ENCODE measurements at places on chromosomes 2 and 18.

DNA sequence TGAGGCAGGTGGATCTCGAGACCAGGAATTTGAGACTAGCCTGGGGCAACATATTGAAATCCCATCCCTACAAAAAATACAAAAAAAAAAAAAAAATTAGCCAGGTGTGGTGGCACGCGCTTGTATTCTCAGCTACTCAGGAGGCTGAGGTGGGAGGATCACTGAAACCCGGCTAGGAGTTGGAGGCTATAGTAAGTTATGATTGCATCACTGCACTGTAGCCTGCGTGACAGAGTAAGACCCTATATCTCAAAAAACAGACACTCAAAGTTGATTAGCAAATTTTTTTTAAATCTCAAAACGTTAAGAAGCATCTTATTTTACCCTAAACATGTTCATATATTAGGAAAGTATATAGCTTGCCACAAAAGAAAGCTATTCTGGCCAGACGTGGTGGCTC is 7.6 kb downstream of the RAB1A start:
- DNase-seq = no peak

GRCh38 chr2:241617431-241618154 is 19.4 kb downstream of the THAP4 start:
- no peak for DNase-seq

- no peak for DNase-seq
These were observed 143.3 kb upstream of the SIX3 start for GRCh38 chr2:44798139-44798659.

DNA sequence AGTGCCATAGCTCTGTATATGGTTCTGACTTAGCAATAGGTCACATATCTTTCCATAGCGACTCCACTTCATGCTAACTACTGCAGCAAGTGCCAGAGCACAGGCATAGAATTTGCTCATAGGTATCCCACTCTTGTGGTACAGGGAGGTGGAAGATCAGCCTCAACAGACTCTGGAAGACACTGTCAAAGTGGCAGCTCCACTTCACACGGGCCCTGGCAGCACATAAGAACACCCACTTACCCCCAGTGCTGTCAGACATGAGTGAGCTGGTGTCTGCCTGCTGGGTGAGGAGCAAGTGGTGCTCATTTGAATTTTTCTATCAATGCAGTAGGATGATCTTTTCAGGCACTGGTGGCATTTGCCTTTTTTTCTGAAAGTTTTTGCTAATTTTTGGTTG is 48.6 kb downstream of the BCL2L11 start:
- DNase-seq = no peak

GRCh38 chr18:7921938-7922587 is 354.9 kb downstream of the PTPRM start:
- peak; percentile 35 for DNase-seq

GRCh38 chr2:241882091-241882625 is 12.6 kb downstream of the RTP5 start:
- DNase-seq = no peak

- DNase-seq = no peak
These were observed 27.2 kb downstream of the PPP3R1 start for GRCh38 chr2:68225119-68225632.

GRCh38 chr2:14828968-14829367 is 196.5 kb downstream of the LRATD1 start:
- DNase-seq = no peak

- DNase-seq = no peak
These were observed 220.1 kb upstream of the CTAGE1 start for GRCh38 chr18:22637787-22638186.

- DNase-seq = no peak
These were observed 222.8 kb upstream of the HS6ST1 start for GRCh38 chr2:128541448-128541847.

GRCh38 chr2:40034801-40035200 is 255.7 kb upstream of the THUMPD2 start:
- no peak for DNase-seq

GRCh38 chr2:228657807-228658402 is 476.4 kb upstream of the SPHKAP start:
- peak; percentile 23 for DNase-seq

- no peak for DNase-seq
These were observed 8.1 kb downstream of the STK39 start for GRCh38 chr2:168239281-168239680.

DNA sequence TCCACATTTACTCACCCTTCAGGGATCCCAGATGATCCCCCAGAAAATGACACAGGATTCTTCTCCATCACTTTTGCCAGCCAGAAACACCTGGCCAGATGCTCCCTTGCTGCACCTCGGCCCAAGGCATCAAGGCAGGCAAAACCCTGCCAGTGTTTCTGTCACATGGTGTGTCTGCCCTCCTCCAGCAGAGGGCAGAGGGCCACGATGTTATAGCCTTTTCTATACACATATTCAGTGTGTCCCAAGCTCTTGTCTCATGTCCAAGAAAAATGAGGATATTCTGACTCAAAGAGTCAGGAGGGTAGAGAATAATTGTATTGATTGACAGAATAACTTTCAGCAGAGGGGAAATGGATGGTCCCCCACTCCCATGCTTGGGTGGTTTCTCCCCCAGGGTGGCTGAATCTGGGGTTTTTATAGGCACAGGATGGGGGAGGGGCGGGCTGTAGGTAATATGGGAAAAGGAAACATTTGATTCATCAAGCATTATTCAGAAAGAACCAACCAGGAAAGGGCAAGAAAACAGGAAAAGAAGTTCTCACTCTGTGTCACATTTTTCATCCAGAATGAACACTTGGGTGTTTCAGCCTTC is 933.9 kb downstream of the TRIB2 start:
- DNase-seq = no peak

- no peak for DNase-seq
These were observed 122.1 kb downstream of the TMEM17 start for GRCh38 chr2:62383846-62384245.

GRCh38 chr2:30264274-30264673 is 32.9 kb downstream of the LBH start:
- no peak for DNase-seq

DNA sequence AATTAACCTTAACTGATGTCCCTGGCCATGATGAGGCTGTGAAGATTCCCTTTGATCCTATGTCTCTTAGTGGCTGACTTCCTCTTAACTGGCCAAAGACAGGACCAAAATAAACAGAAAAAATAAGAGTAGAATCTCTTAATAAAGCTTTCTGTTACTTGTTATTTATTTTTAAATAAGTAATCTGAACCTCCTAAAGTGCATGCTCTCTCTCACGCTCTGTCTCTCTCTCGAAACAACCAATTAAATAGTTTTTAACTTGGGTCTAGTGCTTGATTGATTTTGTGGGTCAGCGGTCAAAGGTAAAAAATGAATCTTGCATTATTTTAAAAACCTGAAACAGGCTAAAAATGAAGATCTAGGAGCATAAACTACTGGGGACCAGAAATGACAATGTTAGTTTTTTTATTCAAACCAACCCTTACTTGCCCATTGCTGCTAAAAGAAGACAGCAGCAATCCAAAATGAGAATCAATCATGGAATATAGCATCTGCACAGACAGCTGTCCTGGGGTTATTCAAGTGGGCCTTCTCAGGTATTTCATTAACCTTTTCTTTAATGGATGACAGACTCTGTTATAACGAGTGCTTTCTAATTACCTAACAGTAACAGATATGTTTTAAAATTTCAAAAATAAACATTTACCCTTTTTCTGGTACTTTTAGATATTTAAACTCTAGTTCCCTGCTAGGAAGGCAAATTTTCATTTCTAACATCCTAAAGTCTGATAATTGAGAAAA is 11.2 kb downstream of the GAREM1 start:
- no peak for DNase-seq

DNA sequence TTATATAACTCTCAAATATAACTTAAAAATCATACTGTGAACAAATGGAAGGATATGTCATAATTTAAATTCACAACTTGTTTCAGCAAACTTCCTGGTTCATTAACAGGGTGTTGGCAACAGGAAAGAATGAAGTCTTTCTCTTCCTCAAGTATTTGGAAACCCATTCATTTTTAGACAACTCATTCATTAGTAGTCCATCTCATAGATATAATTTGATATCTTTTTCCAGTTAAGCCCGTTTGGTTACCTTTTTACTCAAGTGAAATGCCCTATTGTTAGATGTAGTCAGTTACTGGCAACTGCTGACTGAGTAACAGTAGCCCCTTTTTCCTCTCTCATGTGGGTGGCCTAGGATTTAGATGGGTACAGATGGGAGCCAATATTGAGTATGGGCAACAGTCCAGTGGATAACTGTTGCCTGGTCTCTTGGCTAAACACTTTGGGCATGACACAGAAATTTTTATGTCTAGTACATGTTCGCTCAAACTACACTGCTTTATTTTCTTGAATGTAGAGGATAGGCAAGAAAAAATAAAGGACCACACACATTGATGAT is 4.6 kb upstream of the UGP2 start:
- no peak for DNase-seq

GRCh38 chr2:95059656-95060370 is 34.3 kb downstream of the MAL start:
- no peak for DNase-seq

Measured in fibroblast of skin of left quadriceps (primary cell).